ENCODE measurements at places on chromosomes 6 and 20.

GRCh38 chr20:20216941-20217340 is 151.0 kb upstream of the INSM1 start:
- DNase-seq, result no peak

DNA sequence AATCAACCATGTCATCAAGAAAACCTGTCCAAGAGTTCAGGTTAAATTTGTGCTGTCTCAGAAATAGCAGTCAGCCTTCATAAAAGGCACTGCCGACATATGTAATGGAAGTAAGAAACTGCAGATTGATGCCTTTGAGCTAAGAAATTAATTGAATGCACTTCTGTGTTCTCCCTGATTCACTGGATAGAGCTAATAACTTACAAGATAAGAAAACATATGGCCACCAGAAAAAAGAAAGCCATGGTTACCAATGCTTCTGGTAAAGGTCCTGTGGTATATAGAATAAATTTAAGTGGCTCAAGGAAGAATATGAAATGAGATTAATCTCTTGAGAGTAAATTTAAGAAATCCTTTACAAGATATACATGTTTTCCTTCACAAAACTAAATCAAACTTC is 242.5 kb upstream of the UFL1 start:
- DNase-seq, result no peak

- no peak for DNase-seq
Observed at GRCh38 chr6:88626460-88626859, 337.0 kb downstream of the RNGTT start.

GRCh38 chr6:110348961-110349690 is 9.0 kb downstream of the METTL24 start:
- no peak for DNase-seq

- DNase-seq, result no peak
Observed at GRCh38 chr6:13548500-13549210, 25.7 kb upstream of the SIRT5 start.

DNA sequence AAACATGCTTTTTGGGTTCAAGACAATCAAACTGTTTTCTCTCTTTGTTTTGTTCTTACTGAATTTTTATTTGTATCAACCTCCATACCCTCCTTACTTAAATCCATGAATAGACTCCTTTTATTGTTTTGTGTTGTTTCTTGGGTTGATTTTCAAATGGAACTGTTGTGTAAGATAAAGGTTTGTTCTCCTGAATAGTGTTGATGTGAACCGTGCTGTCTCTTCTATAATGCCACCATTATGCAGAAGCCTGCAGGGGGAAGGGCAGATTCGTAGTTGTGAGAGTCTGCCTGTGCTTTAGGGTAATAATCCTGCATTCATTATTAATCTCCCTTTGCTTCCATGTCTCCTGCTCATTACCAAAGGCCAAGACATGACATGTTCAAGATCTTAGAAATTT is 105.9 kb downstream of the CDKAL1 start:
- no peak for DNase-seq

DNA sequence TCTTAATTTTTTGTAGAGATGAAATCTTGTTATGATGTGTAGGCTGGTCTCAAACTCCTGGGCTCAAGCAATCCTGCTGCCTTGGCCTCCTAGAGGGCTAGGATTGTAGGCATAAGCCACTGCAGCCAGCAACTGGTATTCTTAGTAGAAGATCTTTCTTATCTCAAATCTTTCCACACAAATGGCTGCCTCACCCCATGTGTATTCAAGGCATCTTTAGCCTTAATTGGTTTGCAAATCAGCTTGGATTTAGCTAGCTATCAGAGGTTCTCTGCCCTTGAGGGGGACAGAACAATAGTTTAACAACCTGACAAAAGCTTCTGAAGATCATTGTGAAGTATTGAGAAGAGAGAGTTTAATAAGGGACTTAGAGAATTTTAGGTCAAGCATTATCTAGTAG is 17.9 kb upstream of the ABRACL start:
- DNase-seq, result no peak

GRCh38 chr6:62894114-62894513 is 317.2 kb upstream of the FKBP1C start:
- no peak for DNase-seq

GRCh38 chr20:3168079-3168828 is 5.1 kb downstream of the LZTS3 start:
- DNase-seq, result no peak

GRCh38 chr20:52291109-52291508 is 99.5 kb upstream of the ZFP64 start:
- no peak for DNase-seq

- DNase-seq, result no peak
Observed at GRCh38 chr20:47748823-47749222, 36.5 kb downstream of the SULF2 start.

GRCh38 chr6:415087-415486 is 23.5 kb downstream of the IRF4 start:
- no peak for DNase-seq

DNA sequence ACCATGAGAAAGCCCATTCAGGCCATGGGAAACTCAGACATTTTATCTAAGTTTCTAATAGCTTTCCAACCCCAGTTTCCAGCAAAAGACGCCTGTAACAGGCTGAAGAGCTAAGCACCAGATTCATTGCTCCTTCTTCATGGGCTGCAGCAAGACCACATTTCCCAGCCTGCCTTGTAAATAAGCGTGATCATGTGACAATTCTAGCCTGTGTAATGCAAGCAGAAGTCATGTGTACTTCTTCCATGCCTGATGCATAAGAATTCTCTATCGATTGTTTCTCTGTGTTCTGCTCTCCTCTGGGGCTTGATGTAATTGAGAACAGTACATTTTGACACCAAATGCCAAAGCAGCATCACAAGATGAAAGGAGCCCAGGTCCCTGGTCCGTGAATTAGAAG is 6.8 kb downstream of the PCSK2 start:
- DNase-seq, result no peak

- no peak for DNase-seq
Observed at GRCh38 chr6:143159001-143159400, 98.3 kb downstream of the AIG1 start.

DNA sequence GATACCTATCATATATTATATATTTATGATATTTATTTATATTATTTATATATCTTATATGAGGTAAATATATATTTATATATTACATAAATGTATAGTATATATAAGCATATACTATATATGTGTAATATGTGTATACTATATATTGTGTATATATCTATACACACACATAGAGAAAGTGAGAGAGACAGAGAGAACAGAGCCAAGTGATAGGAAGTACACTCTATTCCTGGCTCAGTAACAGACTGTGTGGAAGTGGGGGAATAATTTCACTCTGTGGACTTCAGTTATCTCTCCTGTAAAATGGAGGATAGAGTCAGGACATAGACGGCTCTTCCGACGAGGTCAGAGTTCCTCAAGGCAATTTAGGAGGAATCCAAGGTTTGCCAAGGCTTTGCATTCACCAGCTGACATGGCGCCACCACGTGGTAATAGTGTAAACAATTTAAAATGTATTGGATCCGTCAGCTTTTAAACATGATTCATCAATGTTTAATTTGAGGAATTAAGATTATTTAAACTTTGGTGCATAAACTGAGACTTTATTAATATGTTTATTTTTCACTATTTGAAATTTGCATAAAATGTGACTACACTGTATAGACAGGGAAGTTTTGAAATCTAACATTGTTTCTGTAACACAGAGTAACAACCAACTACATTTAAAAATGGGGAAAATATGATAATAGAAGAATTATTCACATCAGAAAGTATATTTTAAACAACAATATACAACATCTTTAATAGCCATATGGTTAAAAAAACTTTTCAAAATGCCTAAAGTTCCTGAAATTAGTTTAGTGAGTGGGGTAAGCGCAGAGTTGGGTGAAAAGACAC is 75.4 kb upstream of the TMEM244 start:
- no peak for DNase-seq

GRCh38 chr6:136982928-136983327 is 60.8 kb downstream of the SLC35D3 start:
- no peak for DNase-seq

GRCh38 chr6:40353967-40354452 is 233.2 kb downstream of the LRFN2 start:
- DNase-seq, result no peak

- no peak for DNase-seq
Observed at GRCh38 chr20:8212286-8212685, 80.2 kb downstream of the PLCB1 start.

GRCh38 chr6:161226009-161226964 is 47.6 kb downstream of the AGPAT4 start:
- no peak for DNase-seq

GRCh38 chr20:21266191-21266536 is 37.0 kb upstream of the XRN2 start:
- DNase-seq, result no peak

- no peak for DNase-seq
Observed at GRCh38 chr20:51092338-51092737, 69.4 kb upstream of the KCNG1 start.

- no peak for DNase-seq
Observed at GRCh38 chr20:43564993-43565757, 6.3 kb downstream of the SGK2 start.

DNA sequence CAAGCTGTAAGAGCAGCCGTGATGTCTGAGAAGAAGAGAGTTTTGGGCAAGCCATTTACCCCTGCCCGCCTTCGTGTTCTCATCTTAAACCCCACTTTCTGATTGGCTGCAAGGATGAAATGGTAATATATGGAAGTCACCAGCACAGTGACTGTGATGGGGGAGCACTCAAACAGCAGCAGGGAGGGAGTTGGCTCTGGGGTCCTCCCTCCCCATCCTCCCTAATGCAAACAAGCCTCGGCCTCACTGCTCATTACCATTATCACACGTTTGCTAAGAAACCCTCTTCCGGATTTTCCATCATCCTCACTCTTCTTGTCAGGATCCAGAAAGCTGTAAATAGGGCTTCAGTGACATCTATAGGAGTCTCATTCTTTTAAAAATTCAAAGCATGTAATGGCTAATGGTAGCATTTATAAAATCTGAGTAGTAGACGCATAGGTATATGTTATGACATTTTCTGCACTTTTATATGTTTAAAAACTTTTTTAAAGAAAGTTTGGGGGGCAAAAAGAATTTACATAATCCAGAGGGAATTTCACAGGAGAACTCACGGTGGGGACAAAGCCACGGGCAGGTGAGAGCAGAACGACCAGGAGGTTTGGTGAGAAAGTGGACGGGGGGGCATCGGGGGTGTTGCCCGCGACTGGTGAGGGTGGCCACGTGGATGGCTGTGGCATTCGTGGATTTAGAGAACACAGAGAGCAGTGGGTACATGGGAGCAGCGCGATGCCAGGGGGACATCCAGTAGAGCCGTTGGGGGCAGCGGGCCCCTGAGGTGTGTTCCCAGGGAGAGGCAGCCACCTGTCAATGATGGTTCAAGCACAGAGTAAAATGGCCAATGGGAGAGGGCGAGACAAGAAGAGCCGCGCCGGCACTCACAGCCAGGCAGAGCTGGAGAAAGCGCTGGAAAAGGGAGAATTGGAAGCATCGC is 29.6 kb downstream of the SUMO4 start:
- no peak for DNase-seq

GRCh38 chr6:39204646-39205244 is 24.5 kb downstream of the KCNK5 start:
- no peak for DNase-seq

DNA sequence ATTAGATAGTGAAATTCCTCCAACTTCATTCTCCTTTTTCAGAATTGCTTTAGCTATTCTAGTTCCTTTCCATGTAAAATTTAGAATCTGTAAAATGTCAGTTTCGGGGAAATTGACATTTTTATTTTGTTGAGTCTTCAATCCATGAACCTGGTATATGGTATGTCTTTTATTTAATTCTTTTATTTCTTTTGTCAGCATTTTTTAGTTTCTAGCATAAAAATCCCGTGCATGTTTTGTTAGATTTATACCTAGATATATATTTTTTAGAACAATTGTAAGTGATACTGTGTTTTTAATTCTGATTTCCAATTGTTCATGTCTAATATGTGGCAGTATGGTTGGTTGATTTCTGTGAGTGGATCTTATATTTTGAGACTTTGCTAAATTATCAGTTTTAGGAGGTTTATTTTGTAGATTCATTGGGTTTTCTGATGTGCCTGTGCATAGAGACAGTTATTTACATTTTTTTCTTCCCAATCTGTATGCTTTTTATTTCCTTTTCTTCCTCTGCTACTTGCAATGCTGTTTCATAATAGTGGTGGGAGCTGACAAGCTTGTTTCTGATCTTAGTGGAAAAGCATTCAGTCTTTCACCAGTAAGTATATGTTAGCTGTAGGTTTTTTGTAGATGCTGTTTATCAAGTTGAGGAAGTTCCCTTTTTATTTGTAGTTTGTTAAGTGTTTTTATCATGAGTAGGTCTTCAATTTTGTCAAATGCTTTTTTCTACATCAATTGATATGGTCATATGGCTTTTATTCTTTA is 13.7 kb downstream of the TAB2 start:
- no peak for DNase-seq

GRCh38 chr6:4478098-4478497 is 298.1 kb upstream of the CDYL start:
- DNase-seq, result no peak

DNA sequence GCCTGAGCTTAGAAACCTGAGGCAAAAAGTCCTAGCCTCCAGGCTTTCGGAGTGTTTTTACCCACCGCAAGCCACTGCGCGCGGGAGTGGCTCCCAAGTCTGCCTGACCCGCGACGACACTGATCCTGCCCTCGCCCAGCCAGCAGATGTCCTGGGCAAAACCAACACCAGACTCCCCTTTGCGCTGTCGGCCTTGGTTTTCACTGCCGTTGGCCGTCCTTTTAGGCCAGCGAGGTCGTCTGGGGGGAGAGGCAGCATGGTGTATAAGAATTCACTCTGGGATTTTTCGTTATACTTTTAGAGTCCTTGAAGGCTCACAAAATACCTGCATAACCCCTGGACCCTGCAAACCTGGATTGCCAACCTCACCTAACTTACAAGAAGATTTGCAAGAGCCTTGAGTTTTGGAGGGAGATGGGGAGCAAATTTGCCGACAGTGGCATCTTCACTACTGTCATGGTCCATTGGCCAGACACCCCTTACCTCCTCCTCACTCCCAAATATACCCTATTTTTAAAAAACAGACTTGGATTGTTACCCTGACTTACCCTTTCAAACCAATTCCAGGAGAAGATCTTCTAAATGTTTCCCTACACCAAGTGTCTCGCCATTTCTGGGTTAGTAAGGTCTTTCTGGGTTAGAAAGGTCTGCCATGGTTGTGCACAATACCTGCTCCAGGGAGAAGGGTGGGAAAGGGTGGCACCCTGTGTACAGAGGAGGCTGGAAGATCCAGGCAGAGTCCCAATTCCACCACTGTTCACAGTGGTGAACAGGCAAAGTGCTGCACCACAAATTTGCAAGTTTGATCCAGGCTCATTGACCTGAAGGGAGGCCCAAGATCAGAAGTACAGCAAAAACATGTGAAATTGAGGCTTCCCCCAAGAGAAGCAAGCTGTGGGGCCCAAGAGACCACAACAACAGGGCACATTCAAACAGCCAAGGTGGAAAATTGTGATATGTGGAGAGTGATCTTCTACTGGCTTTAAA is 4.4 kb downstream of the FOXA2 start:
- DNase-seq, result no peak

GRCh38 chr20:55935448-55936208 is 69.7 kb downstream of the CBLN4 start:
- DNase-seq, result no peak
